C1 segment of cervical spinal cord (tissue), 14 donors: ENCODE measurements at places on chromosomes 16 and 17.

GRCh38 chr17:78375401-78376151 lies 2.9 kb upstream of the PGS1 start:
- DNase-seq, result no peak

DNA sequence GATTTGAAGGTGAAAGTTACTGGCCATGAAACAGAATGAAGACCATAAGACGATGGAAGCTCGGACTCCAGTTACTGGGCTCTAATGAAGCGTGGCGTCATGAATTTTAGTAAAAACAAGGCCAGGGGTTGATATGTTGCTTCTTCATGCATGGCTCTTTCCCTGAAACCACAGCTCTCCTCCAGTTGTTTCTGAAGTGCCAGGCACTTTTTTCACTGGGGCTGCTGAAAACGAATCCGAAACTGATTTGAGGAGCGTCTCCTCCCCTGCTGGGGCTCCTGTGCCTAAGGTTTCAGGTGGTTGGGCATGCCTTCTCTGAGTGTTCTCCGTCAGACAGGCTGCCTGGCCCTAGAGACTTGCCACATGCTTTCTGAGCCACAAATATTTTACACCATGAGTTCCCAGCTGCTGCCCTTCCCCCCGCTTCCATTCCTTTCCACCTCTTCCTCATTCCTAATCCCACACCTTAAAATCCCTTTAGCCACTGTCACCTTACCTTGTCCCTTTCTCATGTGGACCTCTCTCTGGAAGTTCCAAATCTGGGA lies 3.7 kb upstream of the MYL4 start:
- no peak for DNase-seq

DNA sequence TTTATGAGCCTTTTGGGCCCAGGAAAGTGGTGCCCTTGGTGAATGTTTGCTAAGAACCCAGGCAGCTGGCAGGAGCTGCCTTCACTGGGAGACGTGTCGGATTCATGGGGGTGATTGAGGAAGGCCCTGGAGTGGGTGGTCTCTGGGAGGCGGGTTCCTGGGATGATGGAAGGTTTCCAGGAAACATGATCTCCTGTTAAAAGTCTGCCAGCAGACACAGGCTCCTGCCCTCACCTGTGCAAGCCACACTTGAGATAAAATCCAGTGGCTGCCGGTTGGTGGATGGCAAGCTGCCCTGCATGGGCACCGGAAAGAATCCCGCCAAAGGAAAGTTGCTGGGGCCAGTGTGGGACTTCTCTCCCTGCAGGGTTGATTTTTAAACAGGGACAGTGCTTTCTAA lies 189.0 kb upstream of the CIBAR2 start:
- no peak for DNase-seq

DNA sequence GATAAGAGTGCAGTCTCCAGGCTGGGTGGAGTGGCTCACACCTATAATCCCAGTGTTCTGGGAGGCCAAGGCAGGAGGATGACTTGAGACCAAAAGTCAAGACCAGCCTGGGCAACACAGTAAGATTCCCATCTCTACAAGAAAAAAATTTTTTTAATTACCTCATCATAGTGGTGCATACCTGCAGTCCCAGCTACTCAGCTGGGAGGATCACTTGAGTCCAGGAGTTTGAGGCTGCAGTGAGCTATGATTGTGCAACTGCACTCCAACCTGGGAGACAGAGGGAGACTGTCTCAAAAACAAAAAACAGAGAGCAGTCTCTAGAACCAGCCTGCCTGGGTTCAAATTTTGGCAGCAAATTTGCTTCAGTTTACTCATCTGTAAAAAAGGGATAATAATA lies 45.2 kb downstream of the WDR59 start:
- no peak for DNase-seq

DNA sequence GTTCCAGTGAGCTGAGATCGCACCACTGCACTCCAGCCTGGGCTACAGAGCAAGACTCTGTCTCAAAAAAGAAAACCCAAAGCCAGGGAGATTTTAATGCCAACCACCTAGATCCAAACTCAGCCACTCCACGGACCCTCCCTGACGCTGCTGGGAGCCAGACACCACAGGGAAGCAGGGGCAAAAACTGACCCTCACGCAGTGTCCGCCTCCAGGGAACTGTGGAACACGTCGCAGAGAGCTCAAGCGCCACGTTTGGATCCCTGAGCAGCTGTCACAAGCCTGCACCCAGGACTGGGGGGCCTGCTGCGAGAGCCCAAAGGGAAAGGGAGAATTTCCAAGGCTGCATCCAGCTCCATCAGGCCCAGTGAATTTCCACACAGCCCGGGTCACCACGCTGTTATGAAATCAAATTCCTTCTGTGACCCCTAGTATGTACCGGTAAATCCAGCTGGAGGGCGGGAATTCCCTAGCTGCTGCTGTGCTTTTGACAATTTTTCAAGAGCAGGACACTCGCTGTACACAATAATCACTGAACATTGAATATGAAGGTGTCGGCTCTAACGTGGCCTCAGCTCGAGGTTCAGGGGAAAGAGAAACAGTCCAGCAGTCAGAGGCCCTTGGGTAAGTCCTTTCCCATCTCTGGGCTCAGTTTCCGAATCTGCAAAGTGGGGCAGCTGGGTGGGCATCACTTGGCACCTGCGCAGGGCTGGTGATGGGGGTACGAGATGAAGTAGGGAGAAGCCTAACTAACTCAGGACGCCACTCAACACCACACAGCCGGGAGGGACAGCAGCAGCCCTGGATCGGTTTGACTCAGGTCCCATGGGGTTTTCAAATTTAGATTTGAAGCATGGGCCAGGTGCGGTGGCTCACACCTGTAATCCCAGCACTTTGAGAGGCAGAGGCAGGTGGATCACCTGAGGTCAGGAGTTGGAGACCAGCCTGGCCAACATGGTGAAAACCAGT lies 8.6 kb downstream of the CARHSP1 start:
- DNase-seq, result no peak

GRCh38 chr16:85028685-85029407 lies 1.3 kb downstream of the KIAA0513 start:
- no peak for DNase-seq

GRCh38 chr16:72099377-72099818 lies 5.8 kb downstream of the DHX38 start:
- DNase-seq, result no peak

DNA sequence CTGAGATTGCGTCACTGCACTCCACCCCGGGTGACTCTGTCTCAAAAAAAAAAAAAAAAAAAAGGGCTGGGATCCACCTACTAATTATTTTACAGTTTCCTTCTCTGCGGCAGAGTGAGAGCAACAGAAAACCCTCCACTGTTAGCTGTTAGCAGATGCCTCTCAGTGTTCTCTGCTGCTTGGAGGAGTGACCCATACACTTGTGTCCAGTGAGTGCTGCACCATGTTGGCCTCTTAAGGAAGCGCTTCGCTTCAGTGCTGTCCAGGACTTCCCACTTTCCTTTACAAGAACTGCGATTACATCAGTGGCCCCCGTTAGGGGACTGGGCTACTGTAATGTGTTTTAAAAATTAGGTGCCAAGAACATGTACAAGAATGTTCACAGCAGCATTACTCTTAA lies 18.4 kb upstream of the CLEC18B start:
- DNase-seq, result no peak

- DNase-seq, result no peak
These were observed 12.2 kb downstream of the MYH13 start for GRCh38 chr17:10360578-10360977.

DNA sequence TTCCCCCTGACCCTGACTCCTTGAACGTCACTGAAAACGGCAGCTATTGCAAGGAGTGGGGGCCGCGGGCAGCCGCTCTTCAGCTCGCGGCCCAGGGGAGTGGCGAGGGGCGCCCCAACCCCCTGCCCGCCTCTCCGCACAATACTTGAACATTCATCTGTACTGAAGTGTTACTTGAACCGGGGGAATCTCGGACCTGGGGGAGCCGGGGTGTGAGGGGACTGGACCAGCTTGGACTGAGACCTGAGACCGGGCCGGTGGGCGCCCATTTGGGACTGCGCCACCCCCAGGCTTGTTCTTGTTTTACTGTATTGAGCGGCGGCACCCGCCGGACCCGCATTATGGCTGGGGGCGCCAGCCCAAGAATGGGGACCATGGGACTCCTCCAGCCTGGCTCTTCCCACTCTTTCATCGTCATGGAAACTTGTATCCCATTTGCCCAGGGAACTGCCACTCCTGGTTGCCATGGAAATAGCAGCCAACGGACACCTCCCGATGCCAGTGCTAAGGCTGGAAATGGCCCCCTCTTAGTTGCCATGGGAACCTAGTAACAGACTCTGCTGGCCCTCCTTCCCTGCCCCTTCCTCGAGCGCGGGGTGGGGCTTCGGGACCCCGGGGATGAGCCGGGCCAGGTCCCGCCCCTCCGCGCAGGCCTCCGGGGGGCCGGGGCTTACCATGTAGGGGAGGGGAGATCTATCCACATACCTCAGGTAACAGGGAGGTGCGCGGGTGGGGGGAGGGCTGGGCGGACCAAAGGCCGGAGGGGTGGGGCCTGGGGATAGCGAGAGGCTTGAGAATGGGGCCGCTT lies 805 bp upstream of the ORAI3 start:
- DNase-seq, result peak; percentile 52

DNA sequence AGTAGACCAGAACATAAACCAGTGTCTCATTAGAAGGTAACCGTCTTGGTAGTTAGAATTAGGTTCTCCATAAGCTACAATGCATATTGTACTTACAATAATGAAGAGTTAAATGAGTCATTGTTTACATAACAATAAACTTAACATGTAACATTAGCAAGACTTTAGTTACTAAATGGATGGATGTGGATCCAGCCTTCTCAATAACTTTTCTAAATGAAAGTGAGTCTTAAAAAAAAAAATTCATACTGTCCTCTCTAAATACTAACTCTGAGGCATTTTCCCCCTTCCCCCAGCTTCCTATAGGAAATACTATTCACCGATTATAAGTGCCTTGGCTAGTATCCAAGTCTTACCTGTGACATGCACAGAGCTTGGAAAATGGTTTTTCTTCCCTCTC lies 155.3 kb downstream of the CYB561 start:
- no peak for DNase-seq

GRCh38 chr16:85291302-85292148 lies 179.3 kb upstream of the CIBAR2 start:
- DNase-seq, result peak; percentile 79

DNA sequence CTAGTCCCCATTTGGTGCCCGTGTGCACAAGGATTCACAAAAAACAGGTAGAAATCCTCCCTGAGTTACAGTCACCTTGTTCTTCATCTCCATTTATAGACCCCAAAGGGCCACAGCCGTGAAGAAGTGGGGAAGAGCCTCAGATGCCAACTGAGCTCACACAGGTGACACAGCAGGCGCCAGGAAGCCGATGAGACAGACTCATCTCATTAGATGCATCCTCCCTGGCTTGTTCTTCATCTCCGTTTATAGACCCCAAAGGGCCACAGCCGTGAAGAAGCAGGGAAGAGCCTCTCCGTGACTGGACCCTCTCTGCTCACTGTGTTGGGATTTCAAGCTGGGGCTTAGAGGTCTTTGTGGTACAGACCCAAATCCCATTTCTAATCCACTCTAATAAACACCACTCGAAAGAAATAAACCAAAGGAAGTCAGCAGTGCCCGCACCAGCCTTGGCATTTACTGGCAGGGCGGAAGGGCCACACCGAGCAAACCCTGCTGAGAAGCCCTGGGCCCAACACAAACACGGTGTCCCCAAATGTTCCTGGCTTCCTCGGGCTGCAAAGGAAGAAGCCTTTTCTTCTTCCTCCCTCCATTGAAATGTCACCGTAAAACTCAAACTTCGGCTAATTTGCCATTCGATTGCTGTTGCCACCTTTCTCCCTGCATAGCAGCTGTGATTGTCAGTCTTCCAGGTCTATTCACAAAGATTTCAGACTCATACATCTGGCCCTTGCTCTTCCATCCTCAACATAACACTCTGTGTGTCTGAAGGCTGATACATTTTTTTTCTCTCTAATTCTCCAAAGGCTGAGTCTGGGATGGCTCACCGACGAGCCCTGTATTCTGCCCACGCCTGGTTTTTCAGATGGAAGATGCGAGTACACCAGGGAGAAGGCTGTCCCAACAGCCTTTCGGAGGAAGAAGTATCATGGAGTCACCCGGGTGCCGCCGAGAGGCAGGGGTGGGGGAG lies 44.9 kb upstream of the DOC2B start:
- DNase-seq, result no peak

DNA sequence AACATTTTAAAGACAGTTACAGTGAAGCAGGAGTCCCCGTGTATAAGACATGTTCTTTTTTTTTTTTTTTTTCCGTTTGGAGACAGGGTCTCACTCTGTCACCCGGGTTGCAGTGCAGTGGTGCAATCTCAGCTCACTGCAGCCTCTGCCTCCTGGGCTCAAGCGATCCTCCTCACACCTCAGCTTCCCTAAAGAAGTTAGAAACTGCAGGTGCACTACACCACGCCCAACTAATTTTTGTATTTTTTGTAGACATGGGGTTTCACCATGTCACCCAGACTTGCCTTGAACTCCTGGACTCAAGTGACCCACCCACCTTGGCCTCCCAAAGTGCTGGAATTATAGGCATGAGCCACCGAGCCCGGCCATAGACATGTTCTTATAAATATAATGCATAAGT lies 3.0 kb downstream of the EVI2B start:
- DNase-seq, result no peak

GRCh38 chr16:56998861-56999260 lies 9.5 kb downstream of the NLRC5 start:
- DNase-seq, result no peak

DNA sequence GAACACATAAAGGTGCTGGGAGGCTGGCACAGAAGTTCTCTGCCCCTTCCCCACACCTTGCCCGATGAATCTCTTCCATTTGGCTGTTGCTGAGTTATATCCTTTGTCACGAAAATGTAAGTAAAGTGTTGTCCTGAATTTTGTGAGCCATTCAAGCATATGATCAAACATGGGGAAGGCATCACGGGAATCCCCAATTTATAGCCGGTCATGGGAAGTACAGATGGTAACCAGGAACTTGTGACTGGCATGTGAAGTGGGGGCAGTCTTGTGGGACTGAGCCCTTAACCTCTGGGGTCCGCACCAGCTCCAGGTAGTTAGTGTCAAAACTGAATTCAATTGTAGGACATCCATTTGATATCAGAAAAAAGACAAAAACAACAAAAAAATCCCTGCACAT lies 13.2 kb downstream of the TOM1L2 start:
- no peak for DNase-seq

DNA sequence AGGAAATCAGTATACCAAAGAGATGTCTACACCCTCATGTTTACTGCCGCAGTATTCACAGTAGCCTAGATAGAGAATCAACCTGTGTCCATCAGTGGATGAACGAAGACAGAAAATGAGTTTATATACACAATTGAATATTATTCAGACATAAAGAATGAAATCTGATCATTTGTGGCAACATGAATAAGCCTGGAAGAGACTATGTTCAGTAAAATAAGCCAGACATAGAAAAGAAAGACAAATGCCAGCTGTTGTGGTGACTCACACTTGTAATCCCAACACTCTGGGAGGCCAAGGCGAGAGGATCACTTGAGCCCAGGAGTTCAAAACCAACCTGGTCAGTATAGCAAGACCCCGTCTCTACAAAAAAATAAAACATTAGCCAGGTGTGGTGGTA lies 16.1 kb downstream of the NUDT16L1 start:
- DNase-seq, result no peak

- DNase-seq, result no peak
These were observed 22.1 kb downstream of the TRIM25 start for GRCh38 chr17:56891751-56892150.

- no peak for DNase-seq
These were observed 58.6 kb upstream of the DNAH9 start for GRCh38 chr17:11539637-11540036.

GRCh38 chr17:66422186-66422585 lies 119.8 kb downstream of the PRKCA start:
- DNase-seq, result no peak
